ENCODE measurements at places on chromosomes 4 and X. TPM values are rescaled to one million over a fixed set of nuclear protein-coding genes. Genes with fewer than 3 reads are reported as not detected.

The TGIF2LX gene
- total RNA-seq = not detected

The NAP1L3 gene
- 2.1 TPM for total RNA-seq

The PNMA6E gene
- total RNA-seq = not detected

The TMEM35A gene
- total RNA-seq = not detected

The GYPB gene
- total RNA-seq = not detected

The FAM47A gene
- total RNA-seq = not detected

The FGFBP2 gene
- total RNA-seq = 3.5 TPM

The PAGE4 gene
- total RNA-seq = not detected

The SUPT20HL2 gene
- not detected for total RNA-seq

The FAM53A gene
- total RNA-seq = 1.9 TPM

The STPG2 gene
- not detected for total RNA-seq

Data from CD8-positive, alpha-beta memory T cell (primary cell).